ENCODE measurements at places on chromosomes 13 and 19.

- peaks cover 9% of the 10 kb centered on the region for H3K4me1 ChIP-seq
- no peaks in the 10 kb centered on the region for H3K27me3 ChIP-seq
- no peak overlapping the region for H3K27ac ChIP-seq
- DNase-seq, result no peak
Observed at GRCh38 chr13:46165485-46166223, 16.3 kb downstream of the LCP1 start.

GRCh38 chr19:14271840-14272239, 65.9 kb upstream of the ADGRL1 start:
- no peak overlapping the region for H3K27ac ChIP-seq
- H3K4me1 ChIP-seq, result no peaks in the 10 kb centered on the region
- no peak overlapping the region for H3K4me3 ChIP-seq
- peaks cover under 1% of the 10 kb centered on the region for H3K36me3 ChIP-seq
- DNase-seq, result no peak
- peaks cover 16% of the 10 kb centered on the region for H3K27me3 ChIP-seq

DNA sequence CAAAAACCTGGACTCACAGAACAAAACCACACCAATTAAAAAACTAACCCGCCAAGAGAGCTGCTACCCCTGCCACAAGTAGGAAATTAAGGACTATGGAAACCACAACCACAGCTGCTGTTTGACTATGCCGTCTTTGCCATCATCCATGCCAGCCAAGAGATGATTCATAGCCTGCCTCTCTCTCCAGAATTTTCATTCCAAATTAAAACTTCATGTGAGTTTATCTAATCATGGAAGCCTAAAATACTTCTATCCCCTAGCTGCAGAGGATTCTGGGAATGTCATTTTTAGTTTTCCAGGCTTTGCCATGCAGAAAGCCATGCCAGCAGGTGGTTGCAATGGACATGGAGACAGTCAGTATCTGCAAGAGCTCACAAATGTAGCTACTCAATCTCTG, 27.6 kb upstream of the GTF2F2 start:
- H3K4me1 ChIP-seq, result no peaks in the 10 kb centered on the region
- H3K4me3 ChIP-seq, result no peak overlapping the region
- H3K36me3 ChIP-seq, result no peaks in the 10 kb centered on the region
- H3K27me3 ChIP-seq, result no peaks in the 10 kb centered on the region
- no peak overlapping the region for H3K27ac ChIP-seq

DNA sequence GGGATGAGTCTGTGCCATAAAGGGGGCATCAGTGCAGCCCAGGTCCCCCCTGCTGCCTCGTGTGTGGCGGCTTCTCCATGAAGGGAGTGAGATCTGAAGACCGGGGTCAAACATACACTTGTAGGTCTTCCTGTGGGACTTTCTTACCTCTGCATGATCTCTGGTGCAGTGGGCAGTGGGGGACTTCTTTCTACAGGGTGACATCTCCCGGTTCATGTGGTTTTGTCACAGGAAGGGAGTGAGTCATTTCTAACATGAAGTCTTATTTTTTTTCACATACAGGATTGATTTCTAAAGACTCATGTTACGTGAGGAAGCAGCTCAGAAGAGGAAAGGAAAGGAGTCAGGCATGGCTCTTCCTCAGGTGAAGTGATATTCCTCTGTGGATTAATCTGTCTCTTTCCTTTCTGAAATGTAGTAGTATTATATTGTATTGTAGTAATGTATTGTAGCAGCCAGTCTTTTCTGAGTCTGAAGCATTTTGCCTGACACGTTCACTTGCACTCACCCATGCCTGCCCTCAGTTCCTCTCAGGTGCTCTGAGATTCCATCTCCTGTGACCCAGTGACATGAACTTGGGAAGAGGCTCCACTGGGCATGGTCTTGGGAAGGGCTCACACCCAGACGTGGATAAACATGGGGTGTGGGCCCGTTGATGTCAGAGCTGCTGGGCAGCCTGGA, 15.7 kb downstream of the ZNF808 start:
- no peak for DNase-seq
- peaks cover 22% of the 10 kb centered on the region for H3K36me3 ChIP-seq
- H3K27me3 ChIP-seq, result no peaks in the 10 kb centered on the region
- H3K27ac ChIP-seq, result no peak overlapping the region
- no peaks in the 10 kb centered on the region for H3K4me1 ChIP-seq

GRCh38 chr13:114025714-114026431, 52.0 kb upstream of the C13orf46 start:
- H3K27me3 ChIP-seq, result no peaks in the 10 kb centered on the region
- H3K4me3 ChIP-seq, result no peak overlapping the region
- peak overlapping the region; percentile 80 for H3K27ac ChIP-seq

DNA sequence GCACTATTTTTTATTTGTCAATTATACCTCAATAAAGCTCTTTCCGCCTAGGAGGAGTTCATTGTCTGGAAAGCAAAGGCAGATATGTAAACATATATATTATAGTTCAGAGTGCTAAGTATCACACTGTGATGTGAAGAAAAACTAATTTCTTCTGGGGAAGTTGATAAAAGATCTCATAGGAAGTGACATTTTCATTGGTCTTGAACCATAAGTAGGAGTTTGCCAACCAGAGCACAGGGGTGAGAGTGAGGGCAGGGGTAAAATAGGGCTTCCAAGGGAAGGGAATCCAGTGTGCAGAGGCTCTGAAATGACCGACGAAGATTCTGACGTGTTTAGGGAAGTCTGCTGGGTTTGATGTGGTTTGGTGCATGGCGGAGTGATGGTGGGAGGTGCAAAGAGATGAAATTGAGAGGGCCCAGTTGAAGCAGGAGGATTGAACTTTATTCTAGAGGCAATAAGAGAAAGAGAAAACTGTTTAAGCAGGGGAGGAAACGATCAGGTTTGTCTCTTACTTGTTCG, 780 bp upstream of the GTF2F2 start:
- no peaks in the 10 kb centered on the region for H3K27me3 ChIP-seq
- H3K4me1 ChIP-seq, result peaks cover 1% of the 10 kb centered on the region
- no peak overlapping the region for H3K4me3 ChIP-seq
- H3K27ac ChIP-seq, result no peak overlapping the region

DNA sequence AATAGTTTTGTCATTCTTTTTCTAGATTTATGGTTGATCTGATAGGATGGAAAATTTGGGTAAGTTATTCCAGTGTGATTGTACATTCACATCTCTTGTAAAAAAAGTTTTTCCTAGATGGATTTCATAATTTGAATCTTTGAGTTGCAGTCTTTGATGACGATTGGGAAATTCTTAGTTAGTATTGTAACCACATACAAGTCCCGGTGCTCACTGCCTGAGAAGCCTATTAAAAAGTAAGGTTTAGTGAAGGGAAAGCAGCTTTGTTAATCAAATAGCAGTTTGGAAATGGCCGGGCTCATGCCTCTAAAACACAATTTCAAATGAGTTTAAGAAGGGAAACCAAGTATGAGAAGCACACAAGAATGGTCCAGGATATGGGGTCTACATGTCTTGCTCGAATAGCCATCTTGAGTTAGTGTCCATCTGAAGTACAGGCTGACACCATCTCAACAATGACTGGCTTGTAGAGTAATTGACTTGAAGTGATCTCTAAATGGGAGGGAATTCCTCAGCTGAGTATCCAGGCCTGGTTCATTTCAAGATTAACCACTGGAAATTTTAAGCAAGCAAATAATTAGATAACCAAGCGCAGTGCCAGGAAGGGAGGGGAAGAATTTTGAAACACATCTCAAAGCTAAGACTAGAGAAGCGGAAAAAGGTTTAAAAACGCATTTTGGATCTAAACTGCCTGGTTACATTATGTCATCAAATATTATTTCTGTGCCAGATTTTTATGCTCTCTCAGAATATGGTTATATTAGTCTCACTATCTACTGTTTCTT, 1145.6 kb upstream of the MIR17HG start:
- no peaks in the 10 kb centered on the region for H3K27me3 ChIP-seq
- H3K27ac ChIP-seq, result no peak overlapping the region
- DNase-seq, result no peak
- H3K4me1 ChIP-seq, result no peaks in the 10 kb centered on the region
- no peak overlapping the region for H3K4me3 ChIP-seq
- no peaks in the 10 kb centered on the region for H3K36me3 ChIP-seq
